Natural killer cell treated with Interleukin-12 subunit alpha and Interleukin-12 subunit beta and Interleukin-15 and Interleukin-18, amount 100 ng/mL, for 72 hours (primary cell): ENCODE measurements at places on chromosomes 6 and 20.

GRCh38 chr6:9461188-9461587, 953.7 kb downstream of the TFAP2A start:
- no peak for DNase-seq

GRCh38 chr20:58342104-58342945, 32.8 kb downstream of the RAB22A start:
- no peak for DNase-seq

DNA sequence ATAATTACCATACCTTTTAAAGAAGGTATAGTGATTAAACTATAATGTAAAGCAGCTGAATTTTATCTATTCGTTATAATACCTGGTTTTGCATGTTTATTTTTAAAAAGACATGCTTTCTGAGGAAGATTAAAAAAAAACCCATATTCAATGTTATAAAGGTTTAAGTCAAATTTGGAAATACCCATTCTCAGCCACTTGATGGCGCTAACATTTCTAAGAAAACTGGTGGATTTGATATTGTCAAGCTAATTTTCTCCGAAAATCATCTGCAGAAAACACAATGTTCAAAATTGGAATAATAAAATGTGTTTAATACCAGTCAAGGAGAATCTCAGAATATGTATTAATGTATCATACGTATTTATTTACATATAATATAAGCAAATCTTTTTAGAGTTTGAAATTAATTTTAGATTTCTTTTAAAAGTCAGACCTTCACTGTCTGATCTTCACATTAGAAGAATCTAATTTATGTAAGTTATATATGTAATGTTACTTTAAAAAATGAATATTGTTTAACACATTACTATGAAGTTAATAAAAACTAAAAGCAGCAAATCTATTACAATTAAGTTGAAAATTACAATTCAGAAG, 35.0 kb downstream of the SHPRH start:
- no peak for DNase-seq

DNA sequence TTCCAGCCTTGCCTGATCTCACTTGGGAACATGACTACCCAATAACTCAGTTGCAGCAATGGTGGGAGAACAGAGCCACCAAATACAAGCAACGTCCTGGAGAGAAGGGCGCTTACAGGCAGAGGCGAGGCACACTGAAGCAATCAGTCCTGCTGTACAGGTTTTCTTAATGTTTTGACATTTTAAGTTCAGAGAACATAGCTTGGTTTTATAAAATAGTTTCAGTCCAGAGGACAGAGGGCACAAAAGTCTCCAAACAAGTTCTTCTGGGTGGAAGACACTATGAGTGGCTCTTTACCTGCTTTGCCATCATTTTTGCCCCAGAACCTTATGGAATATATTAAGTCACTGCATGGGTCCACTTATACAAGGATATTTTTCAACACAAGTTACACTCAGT, 103.4 kb upstream of the KCNG1 start:
- DNase-seq = no peak

- no peak for DNase-seq
Measured at GRCh38 chr6:157372501-157373280, 8.3 kb upstream of the ZDHHC14 start.
